H9 (cell line): ENCODE measurements at places on chromosomes 3 and 15. TPM values are rescaled to one million over a fixed set of nuclear protein-coding genes. Genes with fewer than 3 reads are reported as not detected.

TMEM45A gene
- total RNA-seq: 10.1 and 10.3 TPM in 2 replicates

SCAANT1 gene
- not detected in 2 replicates for total RNA-seq

TGM5 gene
- not detected in 2 replicates for total RNA-seq

GRM2 gene
- 1.5 and 1.9 TPM in 2 replicates for total RNA-seq

IQCH gene
- total RNA-seq: 1.1 and 1.9 TPM in 2 replicates

CSTA gene
- not detected in 2 replicates for total RNA-seq

SPATA12 gene
- total RNA-seq: 0.11 and 0.22 TPM in 2 replicates

LRRC31 gene
- not detected in 2 replicates for total RNA-seq

FBXL22 gene
- 0.48 and 0.52 TPM in 2 replicates for total RNA-seq

POLQ gene
- total RNA-seq: 14.7 and 15.4 TPM in 2 replicates

OR5K2 gene
- total RNA-seq: not detected in 2 replicates

DPP8 gene
- 24.5 and 26.6 TPM in 2 replicates for total RNA-seq

PXYLP1 gene
- 17.9 and 19.8 TPM in 2 replicates for total RNA-seq

ISLR gene
- total RNA-seq: 0.11 and 0.35 TPM in 2 replicates

CHDH gene
- total RNA-seq: 8.2 and 11.0 TPM in 2 replicates

REC114 gene
- not detected in 2 replicates for total RNA-seq

C3orf20 gene
- total RNA-seq: not detected in 2 replicates

NPAP1 gene
- 0.04 and 0.07 TPM in 2 replicates for total RNA-seq

DAPK2 gene
- total RNA-seq: 3.5 and 4.6 TPM in 2 replicates

ACTC1 gene
- 48.6 and 52.2 TPM in 2 replicates for total RNA-seq

SPTSSB gene
- total RNA-seq: 1.4 and 3.5 TPM in 2 replicates

GRAMD2A gene
- total RNA-seq: 1.3 and 1.5 TPM in 2 replicates

RSL24D1 gene
- total RNA-seq: 111 and 112 TPM in 2 replicates

GPR160 gene
- 14.1 and 15.4 TPM in 2 replicates for total RNA-seq

TM4SF18 gene
- 8.1 and 9.8 TPM in 2 replicates for total RNA-seq

ACKR2 gene
- total RNA-seq: 0.13 TPM in 1 of 2 replicates, not detected in the other

MESP2 gene
- total RNA-seq: 0.28 TPM in 1 of 2 replicates, not detected in the other

C3orf18 gene
- 5.5 and 7.1 TPM in 2 replicates for total RNA-seq

TMEM207 gene
- not detected in 2 replicates for total RNA-seq

MEGF11 gene
- total RNA-seq: 1.2 and 1.6 TPM in 2 replicates

CYP1A2 gene
- not detected in 2 replicates for total RNA-seq

PFN2 gene
- total RNA-seq: 169 and 174 TPM in 2 replicates

NAA80 gene
- total RNA-seq: 4.9 and 6.0 TPM in 2 replicates

ASB14 gene
- not detected in 2 replicates for total RNA-seq

CYP1A1 gene
- 0.33 TPM in 1 of 2 replicates, not detected in the other for total RNA-seq

C3orf22 gene
- total RNA-seq: not detected in 2 replicates
